Aorta (tissue), 5 donors: ENCODE measurements at places on chromosomes 1 and 21.

DNA sequence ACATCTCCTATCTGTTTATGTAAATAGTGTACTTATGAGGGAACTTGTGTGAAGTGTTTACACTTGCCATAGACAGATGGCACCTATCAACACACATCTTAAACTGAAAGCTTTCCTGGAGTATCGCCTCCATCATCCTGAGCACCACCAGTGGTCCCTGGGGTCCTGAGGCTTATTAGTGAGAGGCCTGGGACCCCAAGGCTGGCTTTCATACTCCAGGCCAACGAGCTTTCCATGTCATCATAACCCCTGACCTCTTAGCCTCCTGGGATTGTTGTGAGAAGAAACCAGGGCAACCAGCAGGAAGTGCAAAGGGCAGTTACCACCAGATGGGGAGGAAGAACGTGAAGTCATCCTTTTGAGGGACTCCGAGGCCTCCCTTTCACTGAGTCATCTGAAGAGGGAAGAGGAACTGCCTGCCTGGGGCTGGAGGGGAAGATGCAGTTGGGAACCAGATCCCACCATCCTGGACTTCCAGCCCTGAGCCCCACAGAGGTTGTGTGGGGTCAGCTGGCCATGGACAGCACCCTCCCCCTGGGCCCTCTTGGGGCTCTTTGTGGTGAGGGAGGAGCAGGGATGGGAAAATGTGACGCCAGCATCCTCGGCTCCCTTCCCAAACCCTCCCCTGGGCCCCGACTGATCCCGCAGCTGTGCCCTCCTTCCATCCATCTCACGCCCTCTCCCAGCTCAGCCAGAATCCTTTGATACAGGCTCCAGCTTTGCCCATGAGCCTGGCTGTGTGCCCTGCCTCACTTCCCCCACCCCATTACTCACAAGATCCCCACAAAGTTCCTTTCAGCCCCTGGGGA lies 5.8 kb downstream of the INKA2 start:
- peak; percentile 77 for DNase-seq

- DNase-seq: no peak
These were observed 125.3 kb downstream of the SIPA1L2 start for GRCh38 chr1:232504651-232505050.

GRCh38 chr1:241308011-241308410 lies 49.0 kb downstream of the RGS7 start:
- DNase-seq: no peak

- no peak for DNase-seq
These were observed 52.0 kb upstream of the RPL11 start for GRCh38 chr1:23639460-23640095.

DNA sequence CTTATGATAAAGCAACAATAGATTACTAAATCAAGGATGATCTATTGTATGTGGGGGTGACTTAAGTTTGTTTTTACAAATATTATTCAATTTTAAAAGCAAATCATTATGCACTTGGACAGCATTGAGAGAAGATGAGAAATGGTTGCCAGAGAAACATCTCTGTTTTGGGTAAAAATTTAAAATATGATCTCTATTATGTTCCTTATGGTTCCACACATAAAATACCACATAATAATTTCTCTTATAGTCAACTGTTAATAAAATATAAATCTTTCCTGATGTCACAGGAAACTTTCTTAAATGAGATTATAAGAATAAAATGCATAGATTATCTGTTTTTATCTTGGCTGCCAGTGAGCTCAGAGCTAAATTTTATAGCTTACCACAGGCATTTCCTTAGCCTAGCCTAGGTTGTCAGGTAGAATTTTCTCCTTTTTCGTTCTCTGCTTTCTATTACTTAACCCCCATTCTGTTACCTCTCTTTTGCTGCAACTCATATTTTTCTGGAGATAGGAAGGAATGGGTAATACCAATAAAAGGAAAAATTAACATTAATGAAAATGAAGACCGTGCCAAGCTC lies 109.7 kb downstream of the TGFB2 start:
- no peak for DNase-seq

- DNase-seq: no peak
These were observed 46.7 kb downstream of the CAPZB start for GRCh38 chr1:19438516-19439195.

DNA sequence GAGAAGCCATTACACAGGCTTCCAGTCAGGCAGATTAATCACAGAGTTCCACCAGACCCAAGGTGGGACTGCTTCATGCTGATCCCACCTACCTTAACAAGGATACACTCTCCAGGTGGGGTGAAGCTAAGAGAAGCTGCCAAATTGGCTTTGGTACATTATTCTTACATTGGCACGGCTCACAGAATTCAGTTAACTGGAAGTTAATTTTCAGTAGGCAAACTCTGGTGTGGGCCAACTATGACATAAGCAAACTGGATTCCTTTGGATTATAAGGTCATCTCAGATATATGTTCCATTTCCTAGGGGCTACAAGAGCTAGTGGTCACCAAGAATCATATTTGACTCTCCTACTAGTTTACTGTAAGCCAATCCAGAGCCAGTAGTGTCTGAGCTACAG lies 448.8 kb upstream of the BEND5 start:
- no peak for DNase-seq

GRCh38 chr1:108636876-108637275 lies 24.0 kb downstream of the HENMT1 start:
- DNase-seq: no peak

DNA sequence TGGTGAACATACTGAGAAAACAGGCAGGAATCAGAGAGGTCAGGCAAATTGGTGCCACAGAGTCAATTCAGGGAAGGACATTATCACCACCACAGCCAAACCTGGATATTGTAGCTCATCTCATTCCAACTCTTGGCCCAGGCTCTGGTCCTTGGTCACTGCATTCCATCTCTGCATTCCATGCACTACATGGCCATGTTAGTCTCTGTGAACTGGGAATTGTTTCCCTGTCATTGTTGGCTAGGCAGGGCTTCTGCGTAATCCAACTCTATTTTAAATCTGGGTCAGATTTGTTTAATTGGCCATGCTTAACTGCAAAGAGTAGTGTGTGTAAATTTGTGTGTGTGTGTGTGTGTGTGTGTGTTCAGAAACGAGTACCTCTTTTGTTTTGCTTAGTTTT lies 837.6 kb upstream of the ADAMTS5 start:
- no peak for DNase-seq

- no peak for DNase-seq
These were observed 24.2 kb downstream of the ABL2 start for GRCh38 chr1:179205284-179205683.

- DNase-seq: no peak
These were observed 81.5 kb upstream of the LYPLAL1 start for GRCh38 chr1:219092206-219092605.

DNA sequence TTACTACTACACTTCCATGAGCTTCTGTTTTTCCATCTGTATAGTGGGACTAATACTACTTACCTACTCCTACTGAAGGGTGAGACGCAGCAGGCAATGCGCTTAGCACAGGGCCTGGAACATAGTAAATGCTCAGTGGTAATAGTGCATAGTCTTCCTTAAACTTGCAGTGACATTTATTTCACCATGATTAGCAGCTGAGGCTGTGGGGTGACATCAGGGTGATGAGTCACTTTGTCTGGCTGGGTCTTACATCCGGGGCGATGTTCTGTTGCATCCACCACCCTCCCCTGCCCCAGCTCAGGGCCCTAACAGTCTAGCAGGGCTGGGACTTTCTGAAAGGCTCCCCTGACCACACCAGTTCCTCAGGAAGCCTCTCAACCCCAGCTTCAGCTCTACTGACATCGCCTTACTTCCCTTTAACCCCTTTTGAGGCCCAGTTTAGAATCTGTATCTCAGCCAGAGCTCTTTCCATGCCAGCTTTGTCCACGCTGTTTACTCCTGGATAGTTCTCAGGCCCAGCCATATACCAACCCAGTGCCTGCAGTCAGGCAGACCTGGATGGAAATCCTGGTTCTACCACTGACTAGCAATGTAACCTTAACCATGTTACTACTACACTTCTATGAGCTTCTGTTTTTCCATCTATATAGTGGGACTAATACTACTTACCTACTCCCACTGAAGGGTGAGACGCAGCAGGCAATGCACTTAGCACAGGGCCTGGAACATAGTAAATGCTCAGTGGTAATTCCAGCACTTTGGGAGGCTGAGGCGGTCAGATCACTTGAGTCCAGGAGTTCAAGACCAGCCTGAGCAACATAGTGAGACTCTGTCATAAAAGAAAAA lies 66.3 kb downstream of the CD58 start:
- DNase-seq: peak; percentile 92

DNA sequence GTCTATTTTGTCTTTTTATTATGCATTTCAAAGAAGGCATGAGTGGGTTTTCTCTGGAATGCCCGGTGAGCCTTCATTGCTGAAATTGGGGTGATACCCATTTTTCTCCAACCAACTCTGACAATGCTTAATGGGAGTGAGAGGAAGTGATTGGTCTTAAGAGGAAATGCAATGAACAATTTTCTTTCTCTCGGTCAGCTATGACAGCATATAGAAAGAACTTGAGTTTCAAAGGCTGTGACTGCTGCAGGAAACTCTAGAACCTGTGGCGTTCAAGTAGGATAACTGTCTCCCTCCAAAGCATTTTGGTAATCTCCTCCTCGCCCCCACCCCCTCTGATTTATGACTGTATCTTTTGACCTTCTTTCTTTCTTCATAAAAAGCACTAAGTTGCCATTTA lies 155.9 kb downstream of the LYPLAL1 start:
- no peak for DNase-seq

- peak; percentile 43 for DNase-seq
These were observed 155.5 kb upstream of the FGGY start for GRCh38 chr1:59141267-59141863.

DNA sequence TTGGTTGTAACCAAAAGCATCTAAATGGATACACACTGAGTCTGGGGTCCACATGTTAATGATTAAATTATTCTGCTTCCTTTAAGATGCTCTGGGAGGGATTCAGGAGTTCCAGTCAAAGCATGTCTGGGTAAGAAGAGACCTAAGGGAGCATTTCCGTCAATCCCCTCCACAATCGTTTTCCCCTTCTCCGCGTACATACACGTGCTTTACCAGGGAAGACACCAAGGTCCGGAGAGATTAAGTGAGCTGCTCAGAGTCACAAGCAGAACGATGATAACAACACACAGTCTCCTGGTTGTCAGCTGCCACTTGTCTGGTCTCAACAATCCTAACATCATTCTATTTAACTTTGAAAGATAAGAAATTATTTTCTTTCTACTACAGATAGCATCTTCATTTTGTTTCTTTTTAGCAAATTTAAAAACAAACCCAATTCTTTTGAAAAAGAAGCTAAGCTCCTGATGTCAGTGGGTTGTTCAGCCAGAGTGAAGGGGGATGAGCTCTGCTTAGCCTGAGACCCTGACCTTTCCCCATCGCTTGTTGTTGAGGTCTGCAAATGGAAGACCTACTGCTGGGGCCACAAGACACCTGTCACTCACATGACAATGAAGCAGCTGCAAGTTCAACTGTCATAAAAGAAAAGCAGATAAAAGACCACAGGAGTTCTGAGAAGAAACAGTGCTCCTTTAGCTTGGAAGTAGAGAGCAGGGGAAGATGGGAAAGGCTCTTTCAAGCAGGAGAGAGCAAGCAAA lies 4.5 kb downstream of the PAFAH2 start:
- DNase-seq: no peak

GRCh38 chr1:221886743-221887414 lies 145.0 kb upstream of the DUSP10 start:
- peak; percentile 91 for DNase-seq

DNA sequence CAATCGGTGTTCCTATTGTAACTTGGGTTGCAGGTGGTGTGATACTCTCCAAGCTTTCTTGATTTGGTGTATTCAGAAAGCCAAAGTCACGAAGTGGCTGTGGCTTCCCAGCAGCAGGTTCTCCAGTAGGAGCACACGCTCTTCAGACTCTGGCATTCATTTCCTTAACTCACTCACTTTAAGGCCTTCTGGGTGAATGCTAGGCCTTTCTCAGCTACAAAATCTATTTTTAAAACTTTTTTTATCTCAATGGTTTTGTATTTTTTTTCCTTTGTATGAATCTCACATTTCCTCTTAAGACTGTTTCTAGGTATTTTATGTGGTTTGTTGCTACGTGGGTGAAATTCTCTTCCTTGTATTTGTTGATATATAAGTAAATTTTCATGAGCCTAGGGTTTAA lies 22.9 kb upstream of the PKN2 start:
- DNase-seq: no peak

DNA sequence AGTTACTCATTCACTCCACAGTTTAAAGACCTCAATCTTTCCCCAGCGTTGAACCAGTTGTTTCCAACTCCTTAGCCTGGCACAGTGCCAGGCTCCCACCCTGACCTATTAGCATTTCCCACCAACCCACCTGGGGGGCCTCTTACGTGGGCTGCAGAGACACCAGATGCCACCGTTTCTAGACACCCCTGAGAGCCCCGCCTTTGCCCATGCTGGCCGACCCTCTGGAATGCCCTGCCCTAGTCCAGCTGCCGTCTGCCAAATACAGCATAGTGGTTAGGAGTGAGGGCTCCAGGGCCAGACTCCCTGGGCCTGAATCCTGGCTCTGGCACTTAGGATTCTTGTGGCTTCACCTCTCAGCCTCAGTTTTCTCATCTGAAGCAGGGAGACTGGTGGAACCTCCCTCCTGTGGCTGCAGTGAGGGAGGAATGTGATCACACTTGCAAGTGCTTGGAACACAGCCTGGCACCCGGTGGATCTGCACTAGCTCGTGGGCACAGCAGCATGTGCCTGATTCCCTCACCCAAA lies 65.2 kb downstream of the TMCO4 start:
- peak; percentile 77 for DNase-seq

DNA sequence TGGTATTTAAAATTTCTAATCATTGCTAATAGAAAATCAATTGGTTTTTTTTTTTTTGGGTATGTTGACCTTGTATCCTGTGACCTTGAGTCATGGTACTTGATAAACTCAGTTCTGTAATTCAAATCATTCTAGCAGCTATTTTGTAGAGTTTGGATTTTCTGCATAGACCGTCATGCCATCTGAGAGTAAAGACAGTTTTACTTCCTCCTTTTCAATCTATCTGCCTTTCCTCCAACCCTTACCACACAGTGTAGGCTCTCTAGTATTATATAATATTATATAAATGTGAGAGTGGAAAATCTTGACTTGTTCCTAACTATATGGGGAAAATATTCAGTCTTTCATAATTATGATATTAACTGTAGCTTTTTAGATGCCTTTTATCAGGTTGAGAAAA lies 7.0 kb downstream of the TDRD5 start:
- no peak for DNase-seq

DNA sequence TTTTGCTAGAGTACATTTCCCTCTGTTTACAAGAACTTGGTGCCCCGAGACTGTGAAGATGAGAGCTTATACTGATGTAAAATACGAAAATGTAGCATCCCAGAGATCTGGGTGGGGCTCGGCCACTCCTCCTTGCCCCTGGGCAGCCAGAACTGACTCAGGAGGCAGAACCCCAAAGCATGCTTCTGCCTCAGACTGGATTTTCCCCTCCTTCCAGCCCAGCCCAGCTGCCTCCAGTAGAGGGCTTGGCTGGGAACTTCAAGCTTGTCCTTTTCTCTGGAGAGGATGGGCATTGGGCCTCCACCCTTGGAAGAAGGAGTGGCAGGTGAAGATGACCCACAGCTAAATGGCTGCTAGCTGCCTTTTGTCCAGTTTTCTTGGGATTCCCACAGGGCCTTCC lies 24.3 kb upstream of the BTG2 start:
- peak; percentile 38 for DNase-seq
